ENCODE measurements at places on chromosomes 1 and 21. TPM values are rescaled to one million over a fixed set of nuclear protein-coding genes. Genes with fewer than 3 reads are reported as not detected.

DNASE2B gene
- total RNA-seq, result not detected

UTS2 gene
- total RNA-seq, result 0.14 TPM

HSD3B1 gene
- total RNA-seq, result not detected

CFHR3 gene
- not detected for total RNA-seq

KDF1 gene
- not detected for total RNA-seq

HSD11B1 gene
- total RNA-seq, result 0.75 TPM

CEPT1 gene
- 22.9 TPM for total RNA-seq

ZNF697 gene
- 0.09 TPM for total RNA-seq

TMEM269 gene
- total RNA-seq, result 0.53 TPM

LCE1E gene
- not detected for total RNA-seq

VHLL gene
- not detected for total RNA-seq

DNA sequence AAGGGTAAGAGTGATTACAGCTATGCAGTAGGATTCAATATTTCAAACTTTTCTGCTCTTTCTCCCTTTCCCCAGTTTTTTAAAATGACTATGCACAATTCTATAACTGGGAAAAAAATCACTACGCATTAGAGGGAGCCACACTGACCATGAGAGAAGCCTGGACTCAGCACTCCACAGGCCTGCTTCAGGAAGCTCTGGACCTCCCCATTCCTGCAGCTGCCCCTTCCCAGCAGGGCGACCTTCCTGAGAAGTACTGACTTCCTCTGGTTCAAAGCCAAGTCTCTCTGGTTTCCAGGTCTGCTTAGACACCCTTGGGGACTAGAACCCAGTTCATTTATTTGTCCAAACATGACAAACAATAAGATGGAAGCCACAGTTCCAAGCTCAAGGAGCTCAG, 42.0 kb upstream of the CLSTN1 start:
- no peak for DNase-seq

DNA sequence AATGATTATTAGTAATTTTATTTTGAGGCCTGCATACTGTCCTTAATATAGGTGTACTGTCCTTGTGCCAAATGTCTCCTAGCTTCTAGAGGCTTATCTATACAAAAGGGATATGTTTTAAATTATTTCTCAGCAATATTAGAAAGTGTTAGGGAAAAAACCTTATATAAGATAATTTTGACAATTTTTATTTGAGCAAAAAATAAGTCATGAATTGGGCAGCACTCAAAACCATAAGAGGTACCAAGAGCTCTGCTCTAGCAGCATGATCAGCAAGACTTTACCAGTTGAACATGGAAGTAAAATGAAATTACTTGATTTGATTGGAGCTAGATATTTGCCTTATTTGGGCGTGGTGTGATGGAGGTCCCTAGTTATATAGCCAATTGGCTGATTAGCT, 157.1 kb downstream of the PTBP2 start:
- no peak for DNase-seq

DNA sequence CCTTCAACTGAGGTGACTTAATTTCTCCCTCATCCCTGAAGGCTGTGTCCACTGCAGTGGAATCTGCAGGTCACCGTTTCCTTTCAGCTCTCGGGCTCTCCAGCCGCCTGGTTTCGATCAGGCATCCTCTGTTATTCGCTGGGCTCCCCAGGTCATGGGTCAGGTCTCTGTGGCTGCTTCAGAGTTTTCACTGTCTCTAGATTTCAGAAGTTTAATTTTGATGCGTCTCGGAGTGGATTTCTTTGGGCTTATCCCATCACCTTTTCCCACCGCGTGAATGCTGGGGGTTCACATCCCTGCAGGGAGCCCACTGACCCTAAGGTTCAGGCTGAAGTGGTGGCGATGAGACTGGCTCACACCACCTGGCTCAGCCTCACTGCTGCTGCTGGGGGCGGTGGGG, 3.3 kb downstream of the ACTRT2 start:
- no peak for DNase-seq

DNA sequence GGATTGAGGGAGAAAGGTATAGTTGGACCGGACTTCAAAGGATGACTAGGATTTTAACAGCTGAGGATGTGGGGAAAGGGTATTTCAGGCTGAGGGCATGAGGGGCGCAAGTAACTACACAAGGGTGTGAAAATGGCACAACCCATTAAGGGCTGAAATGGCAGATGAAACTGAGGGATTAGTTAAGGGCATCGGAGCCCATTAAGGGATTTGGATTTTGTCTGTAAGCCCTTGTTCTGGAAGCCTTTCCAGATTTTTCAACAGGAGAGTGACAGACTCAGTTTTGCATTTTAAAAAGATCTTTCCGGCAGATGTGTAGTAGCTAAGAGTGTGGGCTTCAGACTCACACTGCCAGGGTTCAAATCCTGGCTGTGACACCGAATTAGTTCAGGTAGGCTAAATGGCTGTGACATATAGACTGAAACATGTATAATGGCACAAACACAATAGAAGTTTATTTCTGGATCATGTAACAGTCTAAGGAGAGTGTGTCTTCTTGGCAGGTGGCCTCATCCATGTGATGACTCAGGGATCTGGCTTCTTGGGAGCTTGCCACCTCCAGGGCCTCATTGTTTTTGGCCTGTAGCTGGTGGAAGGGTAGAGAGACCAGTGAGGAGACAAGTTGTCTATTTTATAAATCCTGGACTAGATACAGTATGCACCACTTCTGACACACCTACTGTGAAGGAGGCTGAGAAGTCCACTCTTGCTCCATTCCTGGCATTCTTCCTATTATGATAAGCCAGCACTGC, 49.6 kb downstream of the UBE2T start:
- DNase-seq, result no peak

DNA sequence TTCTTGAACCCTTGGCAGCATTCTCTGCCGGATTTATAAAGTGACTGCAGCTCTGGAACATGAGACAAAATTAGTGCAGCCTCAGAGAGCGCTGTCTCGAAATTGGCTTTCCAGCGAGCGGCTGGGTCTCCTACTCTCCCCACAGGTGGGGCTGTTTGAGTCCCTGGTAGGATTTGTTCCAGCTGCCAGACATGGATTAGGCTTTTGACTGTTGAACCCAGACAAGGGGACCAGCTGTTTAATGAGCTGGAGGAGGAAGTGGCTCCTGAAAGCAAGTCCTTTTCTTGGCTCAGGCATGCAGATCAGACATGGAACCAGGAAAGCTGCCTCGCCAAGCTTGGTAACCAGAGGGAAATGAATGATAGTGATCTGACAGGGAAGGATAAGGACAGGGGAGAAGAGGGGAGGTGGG, 69.6 kb downstream of the UBIAD1 start:
- DNase-seq, result no peak

GRCh38 chr1:151259351-151259750, 4.8 kb downstream of the PSMD4 start:
- DNase-seq, result no peak

DNA sequence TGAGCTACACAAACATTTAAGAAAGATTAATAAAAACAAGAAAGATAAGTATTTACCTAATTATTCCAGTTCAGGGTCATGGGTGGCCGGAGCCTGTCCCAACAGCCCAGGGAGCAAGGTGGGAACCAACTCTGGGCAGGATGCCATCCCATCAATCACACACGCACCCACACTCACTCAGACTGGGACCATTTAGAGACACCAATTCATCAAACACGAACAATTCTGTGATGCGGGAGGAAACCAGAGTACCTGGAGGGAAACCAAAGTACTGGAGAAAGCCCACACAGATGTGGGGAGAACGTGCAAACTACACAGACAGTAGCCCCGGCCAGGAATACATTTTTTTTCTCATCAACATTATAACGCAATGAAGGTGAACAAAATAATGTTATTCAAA, 16.2 kb downstream of the WASF2 start:
- no peak for DNase-seq

DNA sequence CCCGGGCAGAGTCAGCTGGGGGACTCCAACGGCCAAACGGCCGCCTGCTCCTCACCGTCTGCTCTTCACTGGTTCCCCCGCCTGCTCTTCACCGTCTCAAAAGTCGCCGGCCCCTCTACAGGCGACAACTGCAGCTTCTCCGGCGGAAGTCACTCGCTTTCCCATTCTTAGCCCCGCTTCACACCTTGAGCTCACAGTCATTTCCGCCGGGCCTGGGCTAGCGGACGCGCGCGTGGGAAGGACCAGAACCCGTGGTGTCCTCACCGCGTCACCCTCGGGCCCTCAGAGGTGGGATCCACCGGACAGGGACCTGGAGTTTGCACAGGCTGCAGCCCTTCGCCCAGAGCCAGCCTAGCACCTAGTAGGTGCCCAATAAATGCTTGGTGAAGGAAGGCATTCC, 27.9 kb upstream of the HJV start:
- no peak for DNase-seq

- no peak for DNase-seq
Observed at GRCh38 chr1:178275049-178275448, 181.1 kb downstream of the RASAL2 start.

DNA sequence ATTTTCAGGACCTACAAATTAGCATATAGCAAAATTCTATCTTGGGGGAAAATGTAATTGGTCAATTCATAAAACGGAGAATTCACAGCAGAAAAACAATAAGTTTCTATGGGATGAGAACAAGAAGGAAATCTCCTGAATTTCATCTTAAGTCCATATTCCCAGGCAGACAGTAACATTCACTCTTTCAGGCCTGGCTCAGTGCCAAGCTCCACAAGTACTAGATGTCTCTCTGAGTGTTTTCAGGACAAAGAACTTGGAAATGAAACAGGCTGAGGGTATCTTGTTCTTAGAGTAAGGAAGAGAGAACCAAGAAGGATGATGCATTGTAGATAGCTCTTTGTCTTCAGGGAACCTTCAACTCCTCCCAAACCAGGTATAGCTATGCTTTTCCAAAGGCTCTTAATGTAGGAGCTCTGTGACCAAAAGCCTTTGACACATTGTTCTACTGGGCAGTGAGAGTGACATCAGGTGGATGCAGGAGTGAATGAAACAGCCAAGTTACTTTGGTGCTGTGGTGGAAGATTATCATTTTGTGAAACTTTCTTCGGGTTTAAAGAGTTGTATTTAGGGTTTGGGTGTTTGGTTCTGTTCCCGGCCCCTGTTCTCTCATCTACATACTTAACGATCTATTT, 298.3 kb downstream of the GPATCH2 start:
- no peak for DNase-seq

DNA sequence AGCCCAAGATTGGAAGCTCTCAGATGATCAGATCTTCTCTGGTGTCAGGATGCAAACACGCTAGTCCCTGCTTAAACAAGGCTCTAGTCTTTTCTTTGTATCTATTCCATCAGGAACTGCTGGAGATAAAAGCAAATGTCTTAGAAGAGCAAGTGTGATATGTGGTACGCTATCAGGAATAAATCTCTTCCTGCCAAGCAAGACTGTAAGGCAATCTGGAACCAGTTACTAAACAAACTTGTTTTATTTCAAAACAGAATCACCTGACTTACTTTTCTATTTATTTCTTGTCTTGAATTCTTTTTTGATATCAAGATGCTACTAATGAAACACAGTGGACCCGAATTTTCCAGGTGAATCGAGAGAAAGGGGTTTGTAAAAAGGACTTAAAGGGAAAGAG, 139.9 kb upstream of the ZNF644 start:
- no peak for DNase-seq

DNA sequence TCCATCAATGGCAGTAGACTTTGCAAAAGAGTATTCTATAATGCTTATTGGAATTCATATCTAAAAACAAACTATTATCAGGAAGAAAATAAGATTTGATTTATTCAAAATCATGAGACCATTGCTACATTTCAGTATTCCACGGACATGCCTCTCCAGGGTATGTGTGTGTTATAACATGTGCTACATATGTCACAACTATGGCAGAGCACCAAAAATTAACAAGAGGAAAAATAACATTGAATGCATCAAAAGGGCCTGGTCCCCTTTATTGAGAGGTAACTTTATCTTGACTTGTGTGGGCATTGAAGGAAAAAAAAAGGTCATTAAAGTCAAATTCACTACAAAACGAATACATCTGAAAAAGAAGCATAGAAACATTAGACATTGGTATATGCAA, 22.6 kb upstream of the LRRC8B start:
- no peak for DNase-seq

GRCh38 chr1:31869449-31869848, 53.6 kb upstream of the SPOCD1 start:
- no peak for DNase-seq

GRCh38 chr1:16608838-16609560, 4.4 kb downstream of the NBPF1 start:
- DNase-seq, result peak; percentile 4

GRCh38 chr21:33767236-33767635, 124.9 kb downstream of the ITSN1 start:
- DNase-seq, result no peak

DNA sequence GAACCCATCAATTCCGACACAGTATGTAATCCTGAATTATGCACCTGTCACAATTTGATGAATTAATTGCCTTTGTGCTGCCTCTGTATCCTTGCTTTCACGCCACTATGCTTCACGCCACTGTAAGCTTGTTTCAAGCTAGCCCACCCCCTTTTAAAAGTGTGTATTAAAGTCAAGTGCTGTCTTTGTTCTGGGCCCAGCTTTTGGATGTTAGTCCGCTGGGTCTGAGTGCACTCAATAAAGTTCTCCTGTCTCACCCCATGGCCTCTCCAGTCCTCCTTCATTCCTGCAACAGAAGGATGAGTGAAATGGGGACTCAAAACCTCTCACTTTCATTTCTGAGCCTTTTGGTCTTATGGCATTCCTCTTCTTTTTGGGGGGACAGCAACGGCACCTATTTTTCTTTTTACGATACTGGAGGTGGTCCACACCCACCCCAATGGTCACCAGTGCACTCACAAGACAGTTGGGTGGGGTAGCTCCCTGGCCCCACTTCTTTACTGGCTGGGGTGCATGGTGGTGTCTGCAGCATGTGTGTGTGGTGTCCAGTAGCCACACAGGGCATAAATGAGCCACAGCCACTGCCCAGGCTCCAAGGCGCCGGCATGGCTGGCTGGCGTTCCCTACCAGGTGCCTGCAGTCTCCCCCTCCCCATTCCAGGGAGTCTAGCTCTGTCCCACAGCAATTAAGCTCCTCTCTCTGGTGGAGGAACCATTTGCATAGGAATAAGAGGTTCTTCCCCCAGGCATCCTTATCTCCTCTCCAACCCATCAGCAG, 1.8 kb downstream of the THEM4 start:
- DNase-seq, result no peak

DNA sequence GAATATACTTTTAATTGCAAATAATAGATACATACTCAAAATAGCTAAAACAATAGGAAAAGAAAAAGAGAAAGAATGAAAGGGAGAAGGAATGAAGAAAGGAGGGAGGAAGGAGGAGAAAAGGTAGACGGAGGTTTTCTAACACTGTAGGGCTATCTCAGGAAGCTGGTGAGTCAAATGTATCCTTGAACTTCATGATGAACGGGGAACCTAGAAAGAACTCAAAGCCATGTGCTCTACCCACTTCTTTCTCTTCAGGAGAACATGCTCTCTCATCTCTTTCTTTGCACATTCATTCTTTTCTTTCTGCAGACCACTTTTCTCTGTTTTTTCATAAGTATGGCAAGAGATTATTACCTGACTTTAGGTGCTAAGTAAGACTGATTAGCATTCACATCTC, 37.3 kb upstream of the ZNF644 start:
- DNase-seq, result no peak

- no peak for DNase-seq
Observed at GRCh38 chr1:152699746-152700145, 1.6 kb downstream of the LCE2A start.
